Activated effector memory CD4-positive, alpha-beta T cell treated with anti-CD3 and anti-CD28 coated beads, Interleukin-2, amount 50 U/mL, for 16 hours (primary cell): ENCODE measurements at places on chromosomes 6 and 20.
A peak's percentile ranks its signal among the peaks of the same experiment; 100 is the strongest.

DNA sequence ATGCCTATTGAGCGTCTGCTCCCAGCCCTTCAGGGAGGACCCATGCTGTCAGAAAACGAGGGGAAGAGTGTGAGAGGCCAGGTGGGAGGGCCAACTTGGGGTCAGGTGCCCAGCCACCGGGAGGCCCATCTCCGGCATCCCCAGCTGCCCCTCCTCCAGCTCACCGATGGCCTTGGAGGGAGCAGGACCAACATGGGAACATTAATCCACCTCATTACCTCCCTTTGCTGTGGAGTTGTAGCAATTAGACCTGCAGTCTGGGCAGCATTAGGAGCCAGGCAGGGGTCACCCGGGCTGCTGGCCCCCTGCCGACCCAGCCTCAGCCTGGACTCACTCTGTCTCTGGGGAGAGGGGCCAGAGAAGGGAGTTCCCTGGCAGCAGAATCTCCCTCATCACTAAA lies 25.1 kb downstream of the DLGAP4 start:
- DNase-seq: no peak

DNA sequence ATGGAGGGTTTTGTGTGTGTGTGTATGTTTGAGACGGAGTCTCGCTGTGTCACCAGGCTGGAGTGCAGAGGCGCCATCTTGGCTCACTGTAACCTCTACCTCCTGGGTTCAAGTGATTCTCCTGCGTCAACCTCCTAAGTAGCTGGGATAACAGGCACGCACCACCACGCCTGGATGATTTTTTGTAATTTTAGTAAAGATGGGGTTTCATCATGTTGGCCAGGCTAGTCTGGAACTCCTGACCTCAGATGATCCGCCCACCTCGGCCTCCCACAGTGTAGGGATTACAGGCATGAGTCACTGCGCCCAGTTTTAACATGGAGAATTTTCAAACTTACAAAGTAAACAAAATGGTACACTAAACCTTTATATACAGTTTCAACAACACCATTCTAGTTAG lies 22.8 kb downstream of the AMD1 start:
- no peak for DNase-seq

- DNase-seq: no peak
These were observed 513.7 kb upstream of the SULF2 start for GRCh38 chr20:48298851-48299484.

DNA sequence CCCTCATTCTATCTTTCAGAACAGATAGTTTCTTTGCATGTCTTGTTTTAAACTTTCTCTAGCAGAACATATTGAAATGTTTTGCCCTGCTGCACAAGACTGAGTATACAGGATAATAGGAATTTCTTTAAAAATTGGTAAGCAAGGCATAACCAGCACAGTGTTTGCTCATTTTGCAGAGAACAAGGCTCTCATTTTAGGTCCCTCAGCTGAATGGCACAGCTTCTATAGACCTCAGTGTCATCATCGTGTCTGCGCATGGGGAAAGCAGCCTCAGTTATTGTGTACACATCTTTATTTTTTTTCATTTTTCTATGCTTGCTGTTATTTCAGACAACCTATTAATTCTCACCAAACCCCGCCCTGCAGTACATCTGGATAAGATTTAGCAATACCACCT lies 35.7 kb downstream of the TTI1 start:
- DNase-seq: no peak

GRCh38 chr6:37485291-37485702 lies 14.4 kb downstream of the CCDC167 start:
- no peak for DNase-seq

DNA sequence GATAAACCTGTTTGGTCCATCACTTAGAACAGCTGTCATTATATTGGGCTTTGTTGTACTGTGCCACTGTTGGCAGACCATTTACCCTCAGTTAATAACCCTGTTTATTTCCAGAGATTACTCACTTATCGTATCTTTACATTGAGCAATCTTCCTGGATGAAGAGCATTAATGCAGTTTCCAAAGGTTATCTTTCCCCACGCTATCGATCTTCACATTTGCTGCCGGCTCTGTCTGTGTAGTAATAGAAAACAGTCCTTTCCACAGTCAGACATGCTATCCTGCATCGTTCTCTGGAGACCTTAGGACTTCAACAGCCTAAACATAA lies 27.4 kb downstream of the GHRH start:
- DNase-seq: no peak

- DNase-seq: no peak
These were observed 32.6 kb downstream of the DTNBP1 start for GRCh38 chr6:15630202-15630601.

DNA sequence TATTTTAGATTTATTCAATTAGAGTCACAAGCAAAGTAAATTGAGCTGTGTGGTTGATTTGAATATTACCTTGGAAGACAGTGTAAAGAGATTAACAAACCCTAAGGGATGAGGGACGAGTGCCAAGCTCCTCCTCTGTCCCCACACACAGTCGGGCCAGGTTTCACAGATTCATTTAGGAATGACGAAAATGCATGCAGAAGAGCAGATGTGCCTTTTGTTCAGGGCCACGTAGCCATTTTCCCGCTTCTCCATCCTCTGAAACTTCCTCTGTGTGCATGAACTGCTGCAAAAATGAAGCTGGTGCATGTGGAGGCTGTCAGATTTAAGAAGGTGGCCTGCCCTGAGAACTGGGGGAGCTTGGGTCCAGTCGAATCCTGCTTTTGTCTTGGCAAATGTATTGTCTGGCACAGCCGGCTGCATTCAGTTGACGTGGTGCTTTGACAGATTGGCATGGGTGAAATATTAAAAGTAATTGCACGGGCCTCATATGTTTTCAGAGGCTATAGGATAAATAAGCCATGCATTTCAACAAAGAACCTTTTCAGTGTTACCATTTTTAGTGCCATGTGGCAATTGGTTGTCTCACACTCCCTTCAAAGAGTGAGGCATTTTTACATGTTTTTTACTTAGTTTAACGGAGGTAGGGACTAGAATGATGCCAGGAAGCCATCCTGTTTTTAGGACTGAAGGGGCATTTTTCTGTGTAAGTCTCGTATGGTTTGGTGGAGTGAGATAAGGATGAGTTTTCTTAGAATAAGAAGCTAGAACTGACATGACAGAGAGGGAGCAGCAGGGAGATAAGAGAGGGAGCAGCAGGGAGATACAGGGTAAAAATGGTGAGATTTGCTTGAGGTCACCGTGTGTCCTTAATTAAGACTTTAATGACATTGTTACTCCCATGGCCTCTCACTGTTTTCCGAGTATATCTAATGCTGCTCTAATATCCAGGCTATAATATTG lies 361.1 kb downstream of the NRN1 start:
- no peak for DNase-seq

DNA sequence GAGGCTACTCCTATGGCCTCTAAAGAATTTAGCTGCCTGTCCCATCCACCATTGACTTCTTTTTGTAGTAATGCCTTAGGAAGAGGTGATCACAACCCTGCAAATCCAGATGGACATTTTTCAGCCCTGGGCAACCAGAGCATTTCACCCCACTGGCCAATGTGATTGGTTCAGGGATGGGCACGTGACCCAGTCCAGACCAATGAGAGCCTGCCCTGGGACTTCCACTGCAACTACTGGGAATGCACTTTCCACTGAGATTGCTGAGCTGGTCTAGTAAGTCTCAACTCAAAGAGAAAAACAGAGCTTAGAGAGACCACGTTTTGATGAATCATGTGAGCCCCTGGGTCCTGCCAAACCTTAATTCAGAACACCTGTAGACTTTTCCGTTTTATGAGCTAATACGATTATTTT lies 8.9 kb upstream of the UBE2V1 start:
- DNase-seq: no peak

DNA sequence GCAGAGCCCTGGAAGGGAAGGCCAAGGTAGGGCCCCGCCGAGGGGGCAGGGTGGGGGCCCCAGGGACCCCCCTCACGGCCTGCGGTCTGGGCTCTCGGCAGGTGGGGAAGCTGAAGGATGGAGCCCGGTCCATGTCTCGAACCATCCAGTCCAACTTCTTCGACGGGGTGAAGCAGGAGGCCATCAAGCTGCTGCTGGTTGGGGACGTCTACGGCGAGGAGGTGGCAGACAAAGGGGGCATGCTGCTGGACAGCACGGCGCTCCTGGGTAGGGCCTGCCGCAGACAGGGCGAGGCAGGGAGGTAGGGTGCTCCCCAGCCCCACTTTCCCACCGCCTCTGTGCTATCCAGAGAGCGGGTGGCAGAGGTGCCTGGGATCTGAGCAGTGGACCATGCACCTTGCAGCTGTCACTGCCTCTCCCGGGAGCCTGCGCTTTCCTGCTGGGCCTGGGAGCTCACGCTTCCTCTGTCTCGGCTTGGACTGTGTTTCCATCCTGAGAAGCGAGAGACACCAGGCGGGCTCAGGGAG lies 83.1 kb downstream of the SYNJ2 start:
- no peak for DNase-seq

GRCh38 chr6:21610341-21610740 lies 16.8 kb downstream of the SOX4 start:
- no peak for DNase-seq

DNA sequence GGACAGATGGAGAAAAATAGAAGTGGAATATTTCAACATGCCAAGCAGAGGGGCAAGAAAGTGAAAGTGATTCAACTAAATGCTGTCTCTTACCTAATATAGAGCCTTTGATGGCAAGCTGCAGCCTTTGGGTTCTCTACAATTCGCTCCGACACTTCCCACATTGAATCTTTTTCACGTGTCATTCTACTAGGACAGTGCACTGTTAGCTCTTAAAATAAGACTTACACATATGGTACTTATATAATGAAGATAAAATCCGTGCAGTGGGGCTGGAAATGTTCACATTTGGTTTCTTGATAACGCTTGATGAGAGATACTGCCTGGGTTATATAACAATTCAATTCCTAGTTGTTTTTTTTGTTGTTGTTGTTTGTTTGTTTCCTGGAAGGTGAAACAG lies 502.4 kb downstream of the LMBRD1 start:
- DNase-seq: no peak

- DNase-seq: no peak
These were observed 24.3 kb upstream of the FANCE start for GRCh38 chr6:35427851-35428321.

- DNase-seq: peak; percentile 47
These were observed 51.0 kb downstream of the SSR1 start for GRCh38 chr6:7261852-7262461.

- DNase-seq: no peak
These were observed 606.0 kb downstream of the HDGFL1 start for GRCh38 chr6:23175391-23175790.

GRCh38 chr6:118715376-118715775 lies 64.0 kb upstream of the CEP85L start:
- no peak for DNase-seq

- DNase-seq: no peak
These were observed 140.9 kb downstream of the ANKRD60 start for GRCh38 chr20:58087562-58087858.

DNA sequence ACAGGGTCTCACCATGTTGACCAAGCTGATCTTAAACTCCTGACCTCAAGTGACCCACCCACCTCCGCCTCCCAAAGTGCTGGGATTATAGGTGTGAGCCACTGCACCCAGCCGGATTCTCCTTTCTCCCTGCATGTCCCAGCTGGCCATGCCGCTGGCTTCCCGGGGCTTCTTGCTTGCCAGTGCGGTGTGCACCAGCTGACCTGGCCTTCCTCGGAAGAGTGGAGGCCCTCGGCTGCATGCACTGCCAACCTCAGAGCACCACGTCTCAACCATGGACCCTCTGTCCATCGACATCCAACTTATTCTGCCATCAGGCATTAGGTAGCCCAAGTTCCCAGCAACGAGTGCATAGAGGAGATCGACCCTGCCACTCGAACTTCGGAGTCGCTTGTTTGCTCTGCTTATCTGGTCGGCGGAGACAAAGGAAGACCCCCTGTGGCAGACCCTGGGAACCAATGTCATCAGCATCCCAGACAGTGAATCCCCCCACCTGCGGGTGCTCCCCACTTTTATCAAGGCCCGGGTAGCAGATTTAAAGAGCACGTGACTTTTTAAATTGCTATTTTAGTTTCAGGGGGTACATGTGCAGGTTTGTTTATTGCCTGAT lies 307.8 kb downstream of the CDH4 start:
- DNase-seq: no peak
